Small intestine (tissue), 16 donors: ENCODE measurements at places on chromosomes 2 and 18. TPM values are rescaled to one million over a fixed set of nuclear protein-coding genes. Genes with fewer than 3 reads are reported as not detected.

DNA sequence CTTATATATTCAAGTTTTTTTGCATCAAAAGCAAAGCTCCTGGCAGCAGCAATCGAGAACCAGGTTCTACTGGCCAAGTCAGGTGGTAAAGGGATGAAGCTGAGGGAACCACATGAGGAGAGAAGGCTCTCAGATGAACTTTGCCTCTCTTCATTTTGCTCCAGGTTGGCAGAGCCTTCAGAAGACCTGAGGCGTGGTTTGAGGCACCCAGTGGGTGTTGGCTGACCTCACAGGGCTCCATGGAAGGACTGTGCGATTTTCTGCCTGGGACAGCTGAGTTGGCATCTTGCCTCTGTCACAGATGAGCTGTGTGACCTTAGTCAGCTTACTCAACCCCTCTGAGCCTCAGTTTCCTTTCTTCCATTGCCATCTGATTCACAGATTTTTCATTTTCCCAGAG, 89.0 kb downstream of the INSIG2 start:
- DNase-seq = no peak

GRCh38 chr2:172211512-172211911, 108.8 kb upstream of the DLX2 start:
- no peak for DNase-seq

DNA sequence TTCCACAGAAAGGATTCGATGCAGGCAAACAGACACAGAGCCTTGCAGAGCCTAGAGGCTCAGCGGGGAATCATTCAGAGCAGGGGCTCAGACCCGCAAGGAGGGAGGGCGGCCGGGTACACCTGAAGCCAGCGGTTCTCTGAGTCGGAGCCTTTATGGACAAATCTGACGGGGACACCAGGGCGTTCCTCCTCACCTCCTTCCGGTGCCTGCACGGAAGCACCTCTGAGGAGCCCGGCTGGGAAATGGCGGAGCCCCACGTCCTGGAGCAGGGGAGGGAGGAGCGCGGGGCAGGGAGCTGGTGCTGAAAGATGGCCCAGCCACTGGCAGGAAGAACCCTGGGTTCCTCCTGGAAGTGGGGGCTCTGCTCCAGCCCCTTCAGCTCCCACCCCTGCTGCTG, 193.5 kb upstream of the ALKAL2 start:
- DNase-seq = no peak

DNA sequence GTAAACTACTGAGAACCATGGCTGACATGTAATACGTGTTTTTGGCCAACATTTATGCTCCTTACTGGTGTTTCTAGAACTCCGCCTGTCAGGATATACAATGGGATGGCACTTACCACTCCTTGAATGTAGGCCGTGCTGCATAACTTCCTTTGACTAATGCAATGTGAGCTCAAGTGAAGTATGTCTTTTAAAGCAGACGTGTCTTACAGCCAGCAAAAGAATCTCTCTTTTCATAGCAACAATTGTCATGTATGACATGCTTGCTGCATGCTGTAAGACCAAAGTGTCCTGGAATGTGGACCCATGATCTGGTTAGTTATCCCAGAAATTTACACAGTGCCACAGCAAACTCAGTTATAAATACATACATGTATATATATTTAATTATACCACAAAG, 1202.7 kb upstream of the PIK3C3 start:
- no peak for DNase-seq

- DNase-seq = no peak
These were observed 832.6 kb upstream of the ZEB2 start for GRCh38 chr2:145352484-145352883.

GRCh38 chr2:145511946-145512345, 992.0 kb upstream of the ZEB2 start:
- no peak for DNase-seq

DNA sequence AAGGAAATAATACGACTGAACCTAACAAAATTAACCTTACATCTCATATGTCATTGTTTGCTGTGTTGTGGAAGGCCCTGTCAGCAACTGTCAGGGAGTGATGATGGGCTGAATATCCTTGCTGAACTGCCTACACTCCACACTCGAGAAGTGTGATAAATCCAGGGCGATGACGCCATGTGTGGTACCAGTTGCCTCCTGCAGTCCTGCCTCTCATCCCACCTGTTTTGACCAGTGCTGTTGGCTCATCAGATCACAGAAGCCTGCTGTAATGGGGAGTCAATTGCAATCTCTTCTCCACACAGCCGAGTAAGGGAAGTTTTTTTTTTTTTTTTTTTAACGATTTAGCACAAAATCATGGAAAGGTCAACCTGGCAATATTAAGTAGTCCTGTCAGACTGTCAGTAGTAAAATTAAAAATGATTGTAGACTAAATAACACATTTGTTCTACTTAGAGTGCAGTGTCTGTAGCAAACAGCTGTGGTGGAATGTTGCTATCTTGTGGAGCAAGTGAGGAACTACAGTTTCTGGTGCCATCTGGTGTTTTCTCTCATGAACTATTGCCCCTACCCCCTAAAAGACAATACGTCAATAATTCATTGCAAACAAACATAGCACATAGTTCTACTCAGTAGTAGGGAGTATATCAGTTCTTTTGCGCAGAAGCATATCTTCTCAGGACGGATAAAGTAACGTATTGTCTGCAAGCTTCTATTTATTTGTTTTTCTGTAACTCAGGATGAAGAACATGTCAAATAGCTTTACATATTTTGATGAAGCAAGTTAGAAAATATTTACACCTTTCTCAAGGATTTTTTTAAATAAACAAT, 347.6 kb downstream of the CTNNA2 start:
- peak; percentile 25 for DNase-seq

GRCh38 chr2:168951871-168952270, 50.8 kb downstream of the G6PC2 start:
- no peak for DNase-seq

DNA sequence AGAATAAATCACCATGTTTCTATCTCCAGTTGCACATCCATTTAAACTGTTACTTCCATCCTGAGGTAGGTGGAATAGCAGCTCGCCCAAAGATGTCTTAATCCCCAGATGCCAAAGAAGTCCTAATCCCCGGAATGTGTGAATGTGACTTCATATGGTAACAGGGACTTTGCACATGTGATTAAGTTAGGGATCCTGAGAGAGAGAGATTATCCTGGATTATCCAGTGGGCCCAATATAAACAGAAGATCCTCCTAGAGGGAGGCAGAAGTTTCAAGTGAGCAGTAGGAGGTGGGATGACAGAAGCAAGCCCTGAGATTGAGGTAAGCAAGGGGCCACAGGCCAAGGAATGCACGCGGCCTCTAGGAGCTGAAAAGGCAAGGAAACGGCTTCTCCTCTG, 19.8 kb downstream of the CREG2 start:
- DNase-seq = no peak

DNA sequence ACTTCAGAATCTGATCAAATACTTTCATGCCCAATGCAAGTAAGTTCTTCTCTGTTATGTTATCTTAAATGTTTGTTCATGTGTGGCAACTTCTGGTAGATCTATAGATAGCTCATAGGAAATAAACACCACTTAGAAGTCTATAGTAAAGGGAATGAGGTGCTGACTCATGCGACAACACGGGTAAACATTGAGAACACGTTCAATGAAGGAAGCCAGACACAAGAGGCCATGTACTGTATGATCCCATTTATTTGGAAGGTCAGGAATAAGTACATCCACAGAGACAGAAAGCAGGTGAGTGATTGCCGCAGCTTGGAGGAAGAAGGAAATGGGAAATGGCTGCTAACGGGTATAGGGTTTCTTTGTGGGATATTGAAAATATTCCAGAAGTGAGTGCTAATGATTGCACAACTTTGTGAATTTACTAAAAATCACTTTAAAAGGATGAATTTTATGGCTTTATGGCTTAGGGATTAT, 95.4 kb downstream of the ITGB1BP1 start:
- DNase-seq = no peak

DNA sequence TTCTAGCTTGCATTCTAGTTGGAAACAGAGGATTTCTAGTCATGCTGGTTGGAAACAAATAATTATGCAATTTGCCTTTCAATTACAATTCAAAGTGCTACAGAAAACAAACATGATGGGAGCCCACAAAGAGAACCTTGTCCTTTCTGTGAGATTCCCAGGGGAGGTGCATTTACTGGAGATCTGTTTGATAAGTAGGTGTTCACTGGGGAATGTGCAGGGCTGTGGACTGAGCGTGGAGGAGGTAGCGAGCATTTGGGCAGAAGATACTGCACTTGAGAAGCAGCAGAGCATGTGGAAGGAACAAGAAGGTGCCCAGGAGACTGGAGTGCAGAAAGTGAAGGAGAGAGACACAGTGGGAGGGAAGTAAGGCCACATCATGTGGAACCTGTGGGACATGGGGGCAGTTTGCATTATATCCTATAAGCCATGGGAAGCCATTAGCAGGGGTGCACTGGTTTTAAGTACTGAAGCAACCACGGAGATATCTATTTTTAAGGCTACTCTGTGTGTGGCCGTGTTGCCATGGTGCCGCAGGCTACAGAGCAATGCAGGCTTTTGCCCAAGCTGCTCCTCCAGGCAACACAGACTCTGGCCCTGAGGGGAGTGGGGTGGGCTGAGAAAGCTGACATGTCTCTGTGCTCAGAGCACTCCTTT, 154.0 kb downstream of the ANTXR1 start:
- DNase-seq = no peak

DNA sequence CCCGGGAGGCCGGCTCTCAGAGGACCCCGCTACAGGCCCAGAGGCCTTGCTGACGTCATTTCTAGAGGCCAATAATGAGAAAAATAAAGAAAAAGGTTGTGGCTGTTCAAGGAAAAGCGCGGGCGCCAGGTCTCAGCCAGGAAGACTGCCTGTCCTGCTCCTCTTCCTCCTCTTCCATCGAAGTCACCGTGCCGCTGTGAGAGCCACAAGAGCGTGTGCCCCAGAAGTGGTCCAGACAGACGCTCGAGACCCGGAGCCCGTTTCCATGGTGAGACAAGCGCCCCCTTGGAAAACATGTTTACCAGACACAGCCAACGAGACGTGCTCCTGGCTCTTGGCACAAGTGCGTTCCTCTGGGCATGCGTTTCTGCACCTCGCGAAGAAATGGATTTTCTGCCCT, 210.5 kb downstream of the HDAC4 start:
- DNase-seq = no peak

DNA sequence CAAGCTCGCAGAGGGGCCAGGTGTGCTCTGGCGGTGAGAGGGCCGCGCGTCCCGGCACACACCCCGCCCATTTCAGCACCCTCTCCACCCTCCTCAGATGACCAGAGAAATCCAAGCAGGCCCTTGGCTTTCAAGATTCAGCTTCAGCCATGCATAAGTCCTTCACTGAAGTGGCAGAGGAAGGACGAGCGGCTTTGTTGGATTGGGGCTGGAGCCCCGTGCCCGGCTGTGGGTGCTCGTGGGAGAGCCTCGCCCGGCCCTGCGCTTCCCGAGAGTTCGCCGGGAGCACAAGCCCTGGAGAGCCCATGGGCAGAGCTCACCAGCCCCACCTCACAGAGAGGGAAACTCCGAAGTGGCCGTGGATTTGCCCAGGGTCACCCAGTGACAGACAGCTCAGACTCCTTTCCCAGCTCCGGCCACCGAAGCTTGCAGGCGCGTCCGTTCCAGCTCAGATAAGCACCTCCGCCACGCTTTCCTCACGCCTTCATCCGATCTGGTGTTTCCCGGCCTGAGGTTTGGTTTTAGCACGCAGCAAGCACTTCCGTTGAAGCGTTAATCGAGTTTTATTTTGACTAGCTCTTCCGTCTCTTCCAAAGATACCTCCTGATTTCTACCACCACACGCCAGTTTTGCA, 45.6 kb upstream of the MTCL1 start:
- no peak for DNase-seq

- DNase-seq = no peak
These were observed 9.0 kb upstream of the AFTPH start for GRCh38 chr2:64515086-64515485.

DNA sequence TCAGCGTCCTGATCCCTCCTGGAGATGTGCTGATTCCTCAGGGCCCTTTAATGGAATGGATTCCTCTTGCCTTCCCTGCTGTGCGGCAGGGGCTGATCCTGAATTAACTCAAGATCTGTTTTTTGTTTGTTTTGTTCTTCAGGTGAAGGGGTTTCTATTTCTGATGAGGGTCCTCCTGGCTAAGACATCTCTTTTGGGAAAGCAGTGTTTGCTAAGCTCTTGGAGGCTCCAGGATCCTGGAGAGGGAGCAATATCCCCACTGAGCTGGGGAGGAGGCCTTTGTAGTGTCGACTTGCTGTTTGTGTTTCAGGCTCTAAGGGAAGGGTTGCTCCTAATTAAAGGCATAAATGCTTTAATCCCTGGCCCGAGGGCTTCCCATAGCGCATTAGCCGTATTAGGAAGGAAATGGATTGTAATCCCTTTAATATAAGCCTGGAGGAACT, 65.3 kb upstream of the FOXI3 start:
- no peak for DNase-seq

DNA sequence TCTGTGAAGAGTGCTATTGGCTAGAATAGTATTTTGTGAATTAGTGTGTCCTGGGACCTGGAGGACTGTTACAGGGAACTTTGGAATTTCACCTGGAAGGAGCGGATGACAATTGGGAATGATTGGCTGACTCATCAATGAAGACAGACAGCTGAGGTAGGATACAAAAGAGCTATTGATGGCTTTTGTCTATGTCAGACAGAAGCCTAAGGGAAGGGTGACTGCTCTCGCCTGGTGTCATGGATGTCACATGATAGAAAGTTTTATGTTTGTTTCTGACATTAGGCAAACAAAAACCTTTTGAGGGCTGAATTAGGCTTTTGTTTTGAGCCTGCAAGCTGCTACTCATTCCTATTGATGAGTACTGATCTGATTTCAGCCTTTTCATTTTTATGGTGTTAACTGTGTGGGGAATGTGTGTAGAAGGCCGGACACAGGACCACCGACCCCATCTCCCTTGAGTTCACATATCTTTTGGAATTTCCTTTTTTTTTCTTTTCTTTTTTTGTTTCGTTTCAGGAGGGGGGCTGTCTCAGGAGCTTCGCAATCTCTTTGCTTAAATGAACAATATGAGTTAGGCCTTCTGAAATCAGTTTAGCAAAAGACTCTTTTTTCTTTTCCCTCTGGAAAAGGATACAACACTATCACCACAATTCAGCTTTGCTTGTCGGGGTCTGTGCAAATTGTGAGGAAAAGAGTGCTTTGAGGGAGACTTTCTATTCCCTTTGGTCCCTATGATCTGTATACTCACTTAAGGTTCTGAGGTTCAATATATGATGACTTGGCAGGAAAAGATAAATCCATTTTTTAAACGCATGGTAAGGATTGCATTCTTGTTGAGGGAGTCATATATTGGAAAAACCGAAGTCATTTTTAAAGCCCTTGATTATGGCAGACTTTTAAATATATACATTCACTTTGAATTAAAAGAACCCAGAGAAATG, 207.9 kb upstream of the FIGN start:
- no peak for DNase-seq

- DNase-seq = no peak
These were observed 20.3 kb upstream of the AAK1 start for GRCh38 chr2:69663860-69664259.

CIDEA gene
- polyA plus RNA-seq = not detected

CD207 gene
- polyA plus RNA-seq = 0.10 TPM

MYL1 gene
- 1.1 TPM for polyA plus RNA-seq

PDE11A gene
- 1.2 TPM for polyA plus RNA-seq

SPHKAP gene
- polyA plus RNA-seq = 0.01 TPM

UGT1A5 gene
- polyA plus RNA-seq = 15.4 TPM

LOXHD1 gene
- polyA plus RNA-seq = not detected

NAT8 gene
- 0.10 TPM for polyA plus RNA-seq

AFF3 gene
- polyA plus RNA-seq = 0.92 TPM

RNF25 gene
- 17.7 TPM for polyA plus RNA-seq

REG3G gene
- polyA plus RNA-seq = 5.1 TPM

LIPG gene
- polyA plus RNA-seq = 8.7 TPM

CHST9 gene
- polyA plus RNA-seq = not detected

EHD3 gene
- 0.22 TPM for polyA plus RNA-seq
